GM12892 (cell line): ENCODE measurements at places on chromosomes 11 and 22.

GRCh38 chr11:134882141-134882540 is 470.1 kb upstream of the B3GAT1 start:
- no peak for DNase-seq

DNA sequence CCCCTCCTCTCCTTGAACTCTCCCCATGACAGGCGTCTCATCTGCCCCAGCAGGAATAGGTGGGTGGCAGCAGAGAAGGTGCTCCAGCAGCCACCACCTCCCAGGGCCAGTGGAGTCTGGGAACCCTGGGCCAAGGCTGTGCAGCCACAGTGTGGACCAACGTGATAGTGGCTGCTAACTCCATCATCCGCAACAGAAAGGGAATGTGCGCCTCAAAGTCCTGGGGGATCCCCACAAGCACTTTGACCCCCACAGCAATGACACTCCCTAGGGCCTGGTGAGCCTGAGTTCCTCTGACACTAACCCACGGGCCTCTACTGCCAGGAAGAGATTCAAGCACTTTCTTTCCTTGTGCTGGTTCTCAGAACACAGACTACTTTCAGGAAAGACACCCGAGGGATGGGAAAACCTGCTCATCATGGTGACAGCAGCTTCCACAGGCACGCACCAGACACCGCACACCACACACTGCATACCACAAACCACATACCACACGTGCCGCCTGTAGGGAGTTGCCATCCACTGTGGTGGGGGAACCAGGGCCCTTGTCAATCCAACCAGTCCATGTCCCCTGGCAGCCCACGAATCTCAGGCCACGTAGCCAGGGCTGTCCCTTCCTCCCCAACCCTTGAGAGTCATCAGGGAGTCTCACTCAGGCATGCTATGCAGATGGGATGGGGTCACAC is 3.4 kb upstream of the SLC25A1 start:
- DNase-seq: no peak

DNA sequence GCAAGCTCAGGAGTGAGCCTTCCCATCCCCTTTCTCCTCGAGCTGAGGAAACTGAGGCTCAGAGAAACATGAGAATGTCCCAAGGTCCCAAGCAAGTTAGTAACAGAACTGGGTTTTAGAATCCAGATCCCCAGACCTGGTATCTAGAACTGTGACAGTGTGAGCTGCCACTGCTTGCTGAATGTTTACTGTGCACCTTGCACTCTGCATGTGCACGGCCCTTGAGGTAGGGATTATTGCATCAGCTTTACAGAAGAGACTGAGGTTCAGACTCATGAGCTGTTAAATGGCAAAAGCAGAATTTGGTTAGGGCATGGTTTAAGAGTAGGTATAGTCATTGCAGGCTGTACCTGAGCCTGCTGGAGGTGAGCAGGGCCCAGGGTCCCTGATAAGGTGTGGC is 3.8 kb upstream of the MPPED1 start:
- DNase-seq: no peak

DNA sequence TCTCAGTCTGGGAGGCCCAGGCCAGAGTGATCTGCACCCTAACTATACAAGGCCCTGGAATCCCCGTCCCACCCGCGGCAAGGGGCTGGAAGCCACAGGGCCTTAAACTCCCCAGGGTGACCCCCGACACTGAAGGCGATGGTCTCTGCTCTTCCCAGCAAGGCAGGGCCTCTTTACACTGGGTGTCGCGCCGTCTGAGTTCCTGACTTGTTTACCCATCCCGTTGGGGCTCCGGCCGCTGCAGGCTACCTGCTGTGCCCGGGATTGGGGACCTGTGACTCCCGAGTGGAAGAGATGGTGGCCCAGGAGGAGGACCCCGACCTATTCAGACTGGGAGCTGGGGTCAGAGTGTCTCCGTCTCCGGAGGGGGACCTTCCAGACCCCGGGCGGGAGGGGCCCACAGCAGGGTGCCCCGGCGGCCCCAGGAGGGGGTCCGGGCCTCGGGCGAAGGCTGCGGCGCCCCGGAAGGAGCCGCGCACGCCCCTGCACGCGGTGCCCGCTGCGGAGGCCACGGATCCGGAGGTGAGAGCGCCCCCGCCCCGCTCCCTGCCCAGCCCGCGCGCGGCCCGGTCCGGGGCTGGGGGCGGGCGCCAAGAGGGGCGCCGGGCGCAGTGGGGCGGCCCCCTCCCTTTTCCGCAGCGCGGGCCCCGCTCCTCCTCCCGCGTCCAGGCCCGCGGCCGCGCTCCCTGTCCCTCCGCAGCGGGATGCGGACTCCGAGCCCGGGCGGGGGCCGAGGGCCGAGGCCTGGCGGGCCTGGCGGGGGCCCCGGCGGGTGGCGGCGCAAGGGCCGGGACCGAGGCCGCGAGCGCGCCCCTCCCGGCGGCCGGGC is 560 bp upstream of the MPPED1 start:
- no peak for DNase-seq

DNA sequence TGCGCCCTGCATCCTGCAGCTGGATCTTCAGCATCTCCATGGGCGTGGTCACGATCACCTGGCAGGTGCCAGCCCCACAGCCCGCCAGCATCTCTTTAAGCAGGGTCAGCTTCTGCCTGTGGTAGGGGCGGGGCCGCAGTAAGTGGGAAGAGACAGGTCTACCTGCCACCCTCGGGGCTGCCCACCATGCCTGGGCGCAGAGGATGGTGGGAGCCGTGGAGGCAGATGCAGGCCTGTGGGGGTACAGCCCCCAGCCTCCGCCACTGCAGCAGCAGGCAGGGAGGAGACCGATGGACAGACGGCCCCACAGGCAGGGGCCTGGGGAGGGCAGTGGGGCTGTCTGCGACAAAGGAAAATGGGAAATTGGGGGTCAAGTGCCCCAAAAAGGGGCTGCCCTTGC is 3.0 kb upstream of the CEND1 start:
- no peak for DNase-seq

DNA sequence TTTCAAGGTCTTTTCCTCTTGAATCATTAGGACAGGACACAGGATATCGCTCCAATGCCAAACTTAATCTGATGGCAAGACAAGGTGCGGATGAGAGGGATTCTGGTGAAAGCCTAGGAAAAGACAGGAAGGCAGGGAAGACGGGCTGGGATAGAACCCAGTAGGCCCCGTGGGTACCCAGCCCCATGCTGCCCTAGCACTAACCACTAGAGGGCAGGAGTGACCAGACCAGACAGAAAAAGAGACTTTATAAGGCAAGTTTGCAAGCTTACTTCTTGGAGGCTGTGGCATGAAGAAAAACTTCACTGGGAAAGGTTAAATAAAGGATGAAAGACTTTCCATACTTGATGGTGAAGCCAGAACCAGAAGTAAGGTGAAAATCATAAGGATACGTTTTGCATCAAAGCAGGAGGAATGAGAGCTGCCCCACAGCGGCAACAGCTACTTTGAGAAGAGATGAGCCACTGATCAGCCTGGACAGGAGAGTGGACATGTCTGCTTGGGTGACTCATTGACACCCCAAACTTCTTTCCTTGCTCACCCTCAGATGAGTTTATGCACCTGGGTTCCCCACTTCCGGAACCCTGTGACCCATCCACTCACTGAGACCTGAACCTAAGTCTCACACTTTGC is 39.8 kb downstream of the SYN3 start:
- no peak for DNase-seq

GRCh38 chr11:13329670-13330356 is 52.2 kb downstream of the BMAL1 start:
- DNase-seq: no peak

- DNase-seq: no peak
Observed at GRCh38 chr11:103480421-103480820, 371.2 kb downstream of the DYNC2H1 start.

DNA sequence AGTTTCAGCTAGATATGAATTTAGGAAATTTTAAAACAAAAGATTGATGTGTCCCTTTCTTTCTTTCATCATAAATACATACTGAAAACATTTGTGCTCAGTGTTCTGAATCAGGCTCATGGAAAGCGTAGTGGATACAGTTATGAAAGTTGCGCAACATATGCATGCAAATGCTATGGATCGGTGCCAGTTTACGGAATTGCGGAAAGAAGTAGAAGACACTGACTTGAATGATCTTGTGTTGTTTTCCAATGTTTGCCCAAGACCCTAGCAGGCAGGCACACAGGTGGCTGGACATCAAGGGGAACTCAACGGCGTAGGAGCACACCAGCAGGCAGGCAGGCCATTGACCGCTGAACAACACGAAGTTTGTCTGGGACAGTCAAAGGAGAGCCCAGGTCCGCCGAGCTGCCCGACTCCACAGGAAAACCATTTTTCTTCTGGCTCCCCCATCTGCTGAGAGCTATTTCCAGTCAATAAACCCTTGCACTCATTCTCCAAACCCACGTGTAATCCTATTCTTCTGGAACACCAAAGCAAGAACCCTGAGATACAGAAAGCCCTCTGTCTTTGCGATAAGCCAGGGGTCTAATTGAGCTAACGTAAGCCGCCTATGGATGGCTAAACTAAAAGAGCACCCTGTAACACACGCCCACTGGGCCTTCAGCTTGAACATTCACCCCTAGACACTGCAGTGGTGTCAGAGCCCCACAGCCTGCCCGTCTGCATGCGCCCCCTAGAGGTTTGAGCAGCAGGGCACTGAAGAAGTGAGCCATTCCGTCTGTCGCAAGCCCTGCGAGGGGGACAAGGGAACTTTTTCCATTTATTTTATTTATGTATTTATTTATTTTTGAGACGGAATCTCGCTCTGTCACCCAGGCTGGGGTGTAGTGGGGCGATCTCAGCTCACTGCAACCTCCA is 7.4 kb upstream of the BIRC3 start:
- DNase-seq: no peak

DNA sequence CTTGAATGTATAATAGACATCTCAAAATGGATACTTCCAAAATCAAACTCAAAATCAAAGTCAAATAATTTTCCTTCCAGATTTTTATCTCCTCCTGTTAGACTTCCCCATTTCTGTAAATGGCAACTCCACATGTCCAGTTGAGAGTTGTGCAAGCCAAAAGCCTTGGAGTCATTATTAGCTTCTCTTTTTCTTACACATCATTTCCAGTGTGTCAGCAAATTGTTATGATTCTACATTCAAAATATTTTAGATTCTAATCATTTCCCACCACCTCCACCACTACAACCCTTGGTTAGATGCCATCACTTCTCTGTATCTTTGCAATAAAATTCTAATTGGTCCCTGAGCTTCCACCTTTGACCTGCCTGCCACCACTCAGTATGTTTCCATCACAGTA is 155.7 kb downstream of the CNTN5 start:
- DNase-seq: no peak

DNA sequence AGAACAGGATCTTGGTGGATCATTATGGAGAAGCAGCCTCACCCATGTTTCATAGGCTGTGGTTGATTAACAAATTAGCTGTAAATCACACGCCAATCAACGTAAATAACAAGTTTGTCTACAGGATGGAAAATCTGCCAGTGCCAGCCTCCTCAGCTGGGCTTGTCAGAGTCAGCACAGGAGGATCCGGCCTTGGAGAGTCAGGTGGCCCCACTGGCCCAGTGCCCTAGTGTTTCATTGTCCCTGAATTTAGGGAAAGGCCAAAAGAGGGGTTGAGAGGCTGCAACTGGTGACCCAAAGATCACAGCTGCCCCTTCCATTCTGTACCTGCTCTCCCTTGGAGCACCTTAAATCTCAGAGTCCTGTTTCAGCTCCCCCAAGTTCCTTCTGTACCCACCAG is 42.4 kb downstream of the TRIM29 start:
- no peak for DNase-seq

GRCh38 chr22:33829546-33830280 is 90.6 kb downstream of the LARGE1 start:
- DNase-seq: no peak

DNA sequence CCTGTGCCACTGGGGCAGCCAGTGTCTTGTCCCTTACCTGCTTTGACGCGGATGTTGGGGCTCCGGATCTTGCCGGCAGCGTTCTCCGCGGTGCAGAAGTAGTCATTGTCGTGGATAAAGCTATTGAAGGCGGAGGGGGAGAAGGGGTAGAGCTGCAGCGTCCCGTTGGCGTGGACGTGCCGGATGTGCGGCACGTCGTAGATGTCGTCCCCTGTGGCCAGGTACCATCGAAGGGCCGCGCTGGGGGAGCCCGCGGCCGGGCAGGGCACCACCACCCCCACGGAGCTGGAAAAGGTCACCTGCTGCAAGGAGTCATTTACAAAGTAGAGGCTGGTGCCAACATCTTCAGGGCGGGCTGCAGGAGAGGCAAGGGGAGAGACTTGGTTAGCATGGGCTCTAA is 16.6 kb downstream of the DSCAML1 start:
- no peak for DNase-seq

- peak; percentile 56 for DNase-seq
Observed at GRCh38 chr11:66857234-66857926, 516 bp downstream of the LRFN4 start.

DNA sequence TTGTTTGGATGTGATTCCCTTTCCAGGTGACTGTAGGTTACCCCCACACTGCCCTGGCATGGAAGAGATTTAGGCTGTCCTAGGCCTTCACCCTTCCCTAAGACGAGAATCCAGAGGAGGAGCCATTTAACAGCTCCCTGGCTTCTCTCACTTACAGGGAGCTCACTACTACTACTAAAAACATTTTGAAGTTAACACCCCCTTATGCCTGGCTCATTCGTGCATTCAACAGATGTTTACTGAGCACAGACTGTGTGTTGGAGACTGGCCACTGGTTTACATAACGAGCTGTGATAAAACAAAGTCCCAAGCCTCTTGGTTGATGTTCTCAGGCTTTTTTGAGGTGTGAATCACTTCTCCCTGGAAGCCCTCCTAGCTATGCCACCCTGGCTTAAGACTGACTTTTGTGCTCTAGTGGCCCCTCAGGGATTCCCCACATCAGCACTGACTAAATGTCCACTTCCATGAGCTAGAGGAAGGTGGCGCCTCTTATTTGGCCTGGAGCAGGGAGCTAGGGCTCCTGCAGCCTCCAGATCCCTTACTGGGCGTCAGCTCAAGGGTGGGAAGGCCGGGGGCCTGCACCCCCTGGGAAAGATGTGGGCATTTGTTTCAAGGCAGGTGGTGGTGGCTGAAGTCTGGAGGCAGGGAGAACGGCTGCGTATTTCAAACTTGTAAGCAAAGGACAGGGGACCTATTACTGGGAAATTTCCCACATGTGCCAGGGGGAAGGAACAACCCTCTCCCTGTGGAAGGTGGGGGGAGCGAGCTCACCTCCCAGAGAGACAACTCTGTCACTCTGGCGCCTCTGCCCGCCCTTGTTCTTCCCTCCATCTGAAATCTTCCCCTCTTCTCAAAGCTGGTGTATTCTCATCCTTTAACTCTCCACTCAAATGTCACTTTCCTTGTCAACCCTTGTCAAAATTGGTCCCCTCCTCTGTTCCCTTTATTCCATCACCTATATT is 19.4 kb upstream of the MALAT1 start:
- no peak for DNase-seq
